Muscle of leg (tissue), 16 donors: ENCODE measurements at places on chromosomes 2 and 18. TPM values are rescaled to one million over a fixed set of nuclear protein-coding genes. Genes with fewer than 3 reads are reported as not detected.

DNA sequence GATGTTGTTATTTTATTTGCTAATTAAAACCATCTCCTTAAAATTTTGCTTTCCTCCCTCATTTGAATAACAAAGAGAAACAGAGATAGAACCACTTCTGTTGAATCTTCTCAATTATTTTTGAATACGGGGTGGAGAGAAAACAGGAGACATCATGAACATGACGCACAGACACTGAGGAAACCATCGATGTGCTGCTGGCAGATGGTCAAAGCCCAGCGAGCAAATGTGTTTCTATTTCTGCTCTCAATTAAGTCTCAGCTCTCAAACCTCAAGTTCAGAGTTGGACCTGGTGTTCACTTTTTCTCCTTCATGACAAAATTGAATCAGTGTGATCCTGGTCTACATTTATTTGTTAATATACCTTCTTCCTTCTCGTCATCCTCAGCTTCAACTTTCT is 36.1 kb upstream of the TWIST2 start:
- no peak overlapping the region for H3K27ac ChIP-seq
- H3K27me3 ChIP-seq: peaks cover 9% of the 10 kb centered on the region
- H3K36me3 ChIP-seq: no peaks in the 10 kb centered on the region
- peak; percentile 30 for DNase-seq
- no peaks in the 10 kb centered on the region for H3K4me1 ChIP-seq

GRCh38 chr18:27428120-27428519 is 243.0 kb upstream of the CHST9 start:
- no peaks in the 10 kb centered on the region for H3K27me3 ChIP-seq
- no peak overlapping the region for H3K4me3 ChIP-seq
- H3K4me1 ChIP-seq: no peaks in the 10 kb centered on the region
- no peak for DNase-seq

CD207 gene
- 0.13 TPM for total RNA-seq

DNA sequence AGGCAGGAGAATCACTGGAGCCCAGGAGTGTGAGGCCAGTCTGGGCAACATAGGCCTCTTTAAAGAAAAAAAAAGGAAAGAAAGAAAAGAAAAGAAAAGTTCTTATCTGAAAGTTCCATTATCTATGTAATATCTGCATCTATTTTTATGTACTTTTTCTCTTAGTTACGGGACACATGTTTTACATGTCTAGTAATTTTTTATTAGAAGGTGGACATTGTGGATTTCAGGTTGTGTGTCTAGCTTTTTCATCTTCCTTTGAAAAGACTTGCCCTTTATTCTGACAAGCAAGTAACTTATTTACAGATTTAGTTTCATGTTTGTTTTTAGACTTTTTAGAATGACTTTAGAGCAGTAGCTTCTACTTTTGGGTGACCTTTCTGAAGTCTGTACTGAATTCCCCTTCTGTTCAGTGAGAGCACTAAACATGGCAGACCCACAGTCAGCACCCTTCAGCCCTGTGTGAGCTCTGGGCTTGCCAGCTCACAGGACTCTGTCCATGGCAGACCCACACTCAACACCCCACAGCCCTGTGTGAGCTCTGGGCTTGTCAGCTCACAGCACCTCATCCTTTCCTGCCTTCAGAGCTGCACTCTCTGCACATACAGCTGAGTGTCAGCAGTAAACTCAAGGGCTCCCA is 17.5 kb downstream of the TRAPPC12 start:
- H3K4me3 ChIP-seq: no peak overlapping the region
- H3K27ac ChIP-seq: no peak overlapping the region
- H3K27me3 ChIP-seq: no peaks in the 10 kb centered on the region
- H3K4me1 ChIP-seq: peaks cover 29% of the 10 kb centered on the region
- no peak for DNase-seq

- peaks cover 4% of the 10 kb centered on the region for H3K27me3 ChIP-seq
- no peak for DNase-seq
- peaks cover 4% of the 10 kb centered on the region for H3K4me1 ChIP-seq
- no peak overlapping the region for H3K4me3 ChIP-seq
- H3K27ac ChIP-seq: no peak overlapping the region
- H3K36me3 ChIP-seq: no peaks in the 10 kb centered on the region
Measured at GRCh38 chr2:216607277-216607560, 26.0 kb upstream of the IGFBP2 start.

GRCh38 chr18:56197241-56197859 is 441.0 kb downstream of the TXNL1 start:
- H3K4me1 ChIP-seq: peaks cover 6% of the 10 kb centered on the region
- no peak overlapping the region for H3K4me3 ChIP-seq
- H3K36me3 ChIP-seq: no peaks in the 10 kb centered on the region
- H3K27ac ChIP-seq: no peak overlapping the region

LYG1 gene
- total RNA-seq: 1.9 TPM

COL6A3 gene
- total RNA-seq: 370 TPM

DNA sequence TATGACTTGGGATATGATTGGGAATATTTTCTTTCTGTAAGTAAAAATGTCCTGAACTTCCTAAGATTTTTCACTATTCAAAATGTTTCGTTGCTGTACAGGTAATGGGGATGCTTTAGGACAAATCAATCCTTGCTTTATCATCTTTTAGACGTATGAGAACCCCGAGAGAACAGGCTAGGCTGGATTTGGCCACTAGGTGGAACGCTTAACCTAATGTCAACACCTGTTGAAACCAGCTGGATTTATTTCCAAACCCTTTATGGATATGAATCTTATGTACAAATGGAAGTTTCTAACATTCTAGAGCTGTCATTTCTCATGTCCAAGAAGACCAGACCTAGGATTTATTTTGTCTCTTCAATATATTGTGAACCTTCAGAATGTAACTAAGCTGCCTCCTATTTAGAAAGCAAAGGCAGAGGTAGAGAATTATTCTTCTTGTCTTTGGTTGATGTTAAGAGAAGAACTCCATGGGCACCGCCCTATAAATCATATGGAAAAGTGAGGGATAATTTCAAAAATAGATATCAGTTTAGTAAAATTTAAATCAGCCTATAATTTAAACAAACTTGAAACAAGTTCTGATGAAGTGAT is 96.7 kb downstream of the PMAIP1 start:
- H3K36me3 ChIP-seq: no peaks in the 10 kb centered on the region
- H3K4me3 ChIP-seq: no peak overlapping the region
- no peak overlapping the region for H3K27ac ChIP-seq
- H3K4me1 ChIP-seq: no peaks in the 10 kb centered on the region
- H3K27me3 ChIP-seq: no peaks in the 10 kb centered on the region

DNA sequence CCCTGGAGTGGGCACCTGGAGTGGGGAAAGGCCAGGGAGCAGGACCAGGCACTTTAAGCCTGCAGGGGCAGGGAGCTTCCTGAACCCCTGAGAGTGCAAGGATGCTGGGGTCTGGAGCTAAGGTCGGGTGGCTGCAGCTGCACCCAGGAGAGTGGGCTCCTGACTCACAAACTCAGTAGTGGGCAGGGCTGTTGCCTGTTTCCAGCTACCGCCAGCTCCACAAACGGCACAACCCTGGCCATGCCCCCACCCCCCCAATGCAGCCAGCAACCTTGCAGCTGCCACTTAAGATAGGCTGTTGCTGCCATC is 688.8 kb downstream of the NYAP2 start:
- H3K36me3 ChIP-seq: no peaks in the 10 kb centered on the region
- H3K27me3 ChIP-seq: no peaks in the 10 kb centered on the region
- no peaks in the 10 kb centered on the region for H3K4me1 ChIP-seq
- H3K27ac ChIP-seq: no peak overlapping the region

GRCh38 chr2:71069376-71069775 is 928 bp downstream of the NAGK start:
- peak overlapping the region; percentile 97 for H3K27ac ChIP-seq
- DNase-seq: no peak
- peak overlapping the region; percentile 90 for H3K4me3 ChIP-seq
- no peaks in the 10 kb centered on the region for H3K27me3 ChIP-seq

MAB21L4 gene
- total RNA-seq: not detected

MYO7B gene
- 0.31 TPM for total RNA-seq

COLEC11 gene
- 0.18 TPM for total RNA-seq

- H3K36me3 ChIP-seq: no peaks in the 10 kb centered on the region
- H3K4me1 ChIP-seq: no peaks in the 10 kb centered on the region
- no peak overlapping the region for H3K4me3 ChIP-seq
- no peak overlapping the region for H3K27ac ChIP-seq
- DNase-seq: no peak
- no peaks in the 10 kb centered on the region for H3K27me3 ChIP-seq
Measured at GRCh38 chr2:39919511-39920306, 140.7 kb upstream of the THUMPD2 start.

GRCh38 chr2:239950144-239951128 is 74.7 kb downstream of the NDUFA10 start:
- no peak overlapping the region for H3K4me3 ChIP-seq
- H3K4me1 ChIP-seq: peaks cover 48% of the 10 kb centered on the region
- peaks cover 3% of the 10 kb centered on the region for H3K27me3 ChIP-seq
- no peak overlapping the region for H3K27ac ChIP-seq
- no peaks in the 10 kb centered on the region for H3K36me3 ChIP-seq

CSRNP3 gene
- 15.6 TPM for total RNA-seq

- H3K4me3 ChIP-seq: no peak overlapping the region
- no peak overlapping the region for H3K27ac ChIP-seq
- H3K36me3 ChIP-seq: no peaks in the 10 kb centered on the region
- H3K4me1 ChIP-seq: peaks cover 24% of the 10 kb centered on the region
Measured at GRCh38 chr2:65355186-65355831, 77.1 kb downstream of the SPRED2 start.

- H3K4me3 ChIP-seq: no peak overlapping the region
- H3K27ac ChIP-seq: peak overlapping the region; percentile 33
- no peaks in the 10 kb centered on the region for H3K27me3 ChIP-seq
- H3K4me1 ChIP-seq: peaks cover 32% of the 10 kb centered on the region
- peak; percentile 29 for DNase-seq
Measured at GRCh38 chr2:106195456-106195855, 1.4 kb upstream of the UXS1 start.

GRCh38 chr2:20781656-20782265 is 41.1 kb downstream of the LDAH start:
- peaks cover 2% of the 10 kb centered on the region for H3K36me3 ChIP-seq
- no peak overlapping the region for H3K27ac ChIP-seq
- H3K4me1 ChIP-seq: no peaks in the 10 kb centered on the region
- H3K4me3 ChIP-seq: no peak overlapping the region
- H3K27me3 ChIP-seq: no peaks in the 10 kb centered on the region
- no peak for DNase-seq

DNA sequence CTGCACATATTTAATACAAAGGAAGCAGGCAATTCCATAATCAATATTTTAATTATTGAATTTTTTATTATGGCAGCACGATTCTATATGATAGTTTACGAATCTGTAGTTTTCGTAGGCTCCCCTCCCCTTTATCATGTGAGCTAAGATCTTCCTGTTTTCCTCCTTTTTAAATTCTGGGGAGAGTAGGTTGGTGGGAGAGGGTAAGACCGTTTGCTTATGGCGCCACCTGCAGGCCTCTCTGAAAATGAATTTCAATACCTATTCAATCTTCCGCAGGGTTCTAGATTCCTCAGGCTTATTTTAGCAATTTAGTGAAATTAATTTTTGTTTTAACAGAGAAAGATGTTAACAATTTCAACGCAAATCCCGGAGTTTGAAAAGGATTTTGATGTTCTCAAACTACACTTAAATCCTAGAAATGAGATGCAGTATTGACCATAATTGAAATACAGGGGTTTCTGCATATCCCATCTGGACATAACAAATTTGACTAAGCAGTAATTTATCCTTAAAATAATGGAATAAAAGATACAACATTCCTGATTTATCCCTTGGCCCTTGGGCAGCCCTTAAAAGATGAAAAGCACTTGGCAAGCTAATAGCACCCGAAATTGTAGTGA is 12.8 kb upstream of the GBX2 start:
- H3K27ac ChIP-seq: no peak overlapping the region
- peak; percentile 60 for DNase-seq
- H3K4me3 ChIP-seq: no peak overlapping the region
- peaks cover 59% of the 10 kb centered on the region for H3K27me3 ChIP-seq

DNA sequence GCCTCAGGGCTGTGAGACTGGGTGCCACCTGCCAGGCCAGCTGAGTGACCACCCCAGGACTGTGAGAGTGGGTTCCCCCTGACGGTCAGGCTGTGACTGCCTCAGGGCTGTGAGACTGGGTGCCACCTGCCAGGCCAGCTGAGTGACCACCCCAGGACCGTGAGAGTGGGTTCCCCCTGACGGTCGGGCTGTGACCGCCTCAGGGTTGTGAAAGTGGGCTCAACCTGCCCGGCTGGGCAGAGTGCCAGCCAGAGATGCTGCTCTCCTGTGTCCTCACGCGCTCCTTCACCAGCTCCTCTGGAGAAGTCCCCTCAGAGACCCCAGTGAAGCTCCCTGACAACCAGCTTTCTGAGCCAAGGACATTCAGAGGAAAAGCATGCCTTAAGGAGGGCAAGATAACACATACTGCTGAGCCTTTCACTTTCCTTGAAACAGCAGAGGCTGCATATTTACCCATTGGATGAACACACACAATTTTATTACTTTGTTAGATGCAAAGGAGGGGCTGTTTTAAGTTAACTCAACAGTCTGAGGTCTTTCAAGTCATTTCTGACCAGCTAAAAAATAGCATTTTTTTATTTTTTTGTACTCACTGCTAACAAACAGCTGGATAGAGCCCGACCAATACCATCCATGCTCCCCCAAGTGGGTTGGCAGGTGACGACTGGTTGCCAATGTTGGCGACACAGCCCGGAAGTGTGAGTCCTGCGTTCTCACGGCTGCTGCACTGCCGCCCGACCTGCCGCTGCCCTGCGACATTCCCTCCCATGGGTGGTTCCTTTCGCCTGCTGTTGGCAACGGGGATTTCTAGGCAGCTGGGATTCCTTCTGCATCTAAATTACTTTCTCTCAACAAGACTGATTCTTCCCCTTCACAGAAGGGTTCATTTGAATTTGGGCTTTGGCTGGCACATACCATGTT is 70.7 kb downstream of the NDUFA10 start:
- no peak overlapping the region for H3K4me3 ChIP-seq
- H3K27ac ChIP-seq: peak overlapping the region; percentile 82
- H3K27me3 ChIP-seq: no peaks in the 10 kb centered on the region
- peak; percentile 49 for DNase-seq
- H3K36me3 ChIP-seq: peaks cover 18% of the 10 kb centered on the region

GRCh38 chr18:67875060-67875459 is 358.5 kb upstream of the DSEL start:
- no peak for DNase-seq
- no peaks in the 10 kb centered on the region for H3K4me1 ChIP-seq
- H3K36me3 ChIP-seq: no peaks in the 10 kb centered on the region
- H3K4me3 ChIP-seq: no peak overlapping the region

POTEE gene
- total RNA-seq: not detected

GDF7 gene
- 0.62 TPM for total RNA-seq

MAPK4 gene
- total RNA-seq: 4.7 TPM

- no peak overlapping the region for H3K27ac ChIP-seq
- H3K4me3 ChIP-seq: no peak overlapping the region
Measured at GRCh38 chr2:204948024-204948763, 402.9 kb downstream of the PARD3B start.

DUSP19 gene
- 2.7 TPM for total RNA-seq

DNA sequence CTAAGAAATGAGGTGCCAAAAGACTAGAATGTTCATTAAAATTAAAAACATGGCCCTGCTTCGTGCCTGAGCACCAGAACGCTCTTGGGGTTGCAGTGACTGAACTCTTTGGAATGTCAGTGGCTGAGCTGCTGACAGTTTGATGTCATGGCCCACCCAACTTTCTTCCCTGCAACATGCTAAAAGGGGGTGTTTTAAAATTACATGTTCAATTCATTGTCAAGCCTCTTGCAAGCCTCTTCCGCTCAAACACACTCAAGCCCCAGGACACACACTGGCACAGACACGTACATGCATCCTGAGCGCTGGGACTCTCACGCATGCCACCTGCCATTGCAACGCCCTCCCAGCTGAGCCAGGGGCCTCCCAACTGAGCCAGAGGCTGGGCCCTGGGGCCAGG is 12.6 kb downstream of the RUFY4 start:
- no peak for DNase-seq
- no peak overlapping the region for H3K27ac ChIP-seq
- H3K36me3 ChIP-seq: no peaks in the 10 kb centered on the region
- no peaks in the 10 kb centered on the region for H3K27me3 ChIP-seq
